Activated CD4-positive, alpha-beta T cell treated with anti-CD3 and anti-CD28 coated beads for 1 hour (primary cell): ENCODE measurements at places on chromosomes 5 and 9.

- DNase-seq, result peak; percentile 61
These were observed 8.7 kb downstream of the CCL21 start for GRCh38 chr9:34701023-34701768.

DNA sequence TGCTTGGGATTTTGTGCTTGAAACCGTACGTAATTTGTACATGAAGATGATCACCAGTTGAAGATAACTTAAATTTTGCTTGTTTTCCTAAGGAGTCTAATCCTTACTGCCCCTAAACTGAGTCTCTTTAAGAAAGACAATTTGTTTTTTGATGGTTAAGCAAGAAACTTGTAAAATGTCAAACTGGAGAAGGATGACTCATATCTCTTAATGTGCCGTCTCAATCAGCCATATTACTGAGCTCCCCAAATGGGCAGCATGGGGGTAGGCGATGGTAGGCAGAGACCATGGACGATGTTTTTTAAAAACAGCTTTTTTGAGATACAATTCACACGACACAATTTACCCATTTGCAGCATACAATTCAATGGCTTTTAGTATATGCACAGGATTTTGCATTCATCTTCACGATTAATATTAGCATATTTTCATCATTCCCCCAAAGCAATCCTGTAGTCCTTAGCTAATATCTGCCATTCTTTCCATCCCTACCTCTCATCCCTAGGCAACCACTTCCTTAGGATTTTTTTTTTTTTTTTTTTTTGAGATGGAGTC, 14.3 kb downstream of the ARHGAP26 start:
- no peak for DNase-seq

DNA sequence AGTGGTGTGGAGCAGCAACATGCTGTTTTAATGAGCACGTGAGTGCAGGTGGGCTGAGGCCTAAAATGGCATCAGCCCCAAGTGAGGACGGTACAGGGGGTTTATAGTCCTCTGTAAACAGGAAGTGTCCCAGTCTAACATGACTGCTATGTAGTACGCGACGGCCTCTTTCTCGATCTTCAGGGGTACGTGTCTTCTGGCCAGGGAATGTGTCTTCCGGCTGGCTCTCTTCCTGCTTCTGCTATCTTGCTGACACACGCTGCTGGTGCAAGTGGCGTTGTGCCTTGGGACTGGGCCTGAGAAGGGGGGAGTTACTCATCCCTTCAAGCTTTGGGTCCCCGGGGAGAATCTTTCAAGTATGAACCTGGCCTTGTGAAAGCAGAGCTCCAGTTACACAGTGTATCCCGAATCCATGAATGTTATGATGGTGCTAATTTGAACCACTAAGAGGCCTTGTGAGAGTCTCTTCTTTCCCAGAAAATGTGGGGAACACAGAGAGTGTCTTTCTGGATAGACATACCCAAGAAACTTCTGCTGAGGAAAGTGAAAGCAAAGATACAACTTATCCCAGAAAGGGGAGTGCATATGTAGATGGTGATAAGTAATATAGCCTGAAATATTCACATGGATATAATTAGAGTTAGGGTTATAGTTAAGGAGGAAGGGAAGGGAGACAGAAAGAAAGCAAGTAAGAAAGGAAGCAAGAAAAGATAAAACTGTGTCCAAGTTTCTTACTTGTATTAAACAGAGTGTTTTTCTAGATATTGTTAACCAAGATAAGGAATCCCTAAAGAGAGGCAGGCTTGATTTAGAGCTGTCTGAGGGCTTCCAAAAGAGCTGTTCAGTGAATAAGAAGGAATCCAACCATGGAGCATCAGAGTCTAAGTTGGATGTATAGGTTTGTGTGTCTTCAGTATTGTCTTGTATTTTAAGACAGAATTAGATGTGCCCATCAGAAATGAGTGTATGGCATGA, 35.5 kb upstream of the ANXA2R start:
- no peak for DNase-seq

DNA sequence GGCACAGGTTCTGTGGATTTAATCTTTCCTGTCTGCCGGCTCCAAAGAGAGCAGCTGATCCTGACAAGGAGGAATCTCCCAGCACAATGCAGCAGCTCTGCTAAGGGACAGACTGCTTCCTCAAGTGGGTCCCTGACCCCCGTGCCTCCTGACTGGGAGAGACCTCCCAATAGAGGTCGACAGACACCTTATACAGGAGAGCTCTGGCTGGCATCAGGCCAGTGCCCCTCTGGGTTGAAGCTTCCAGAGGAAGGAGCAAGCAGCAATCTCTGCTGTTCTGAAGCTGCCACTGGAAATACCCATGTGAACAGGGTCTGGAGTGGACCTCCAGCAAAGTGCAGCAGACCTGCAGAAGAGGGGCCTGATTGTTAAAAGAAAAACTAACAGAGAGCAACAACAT, 630.2 kb upstream of the FTMT start:
- DNase-seq, result no peak

DNA sequence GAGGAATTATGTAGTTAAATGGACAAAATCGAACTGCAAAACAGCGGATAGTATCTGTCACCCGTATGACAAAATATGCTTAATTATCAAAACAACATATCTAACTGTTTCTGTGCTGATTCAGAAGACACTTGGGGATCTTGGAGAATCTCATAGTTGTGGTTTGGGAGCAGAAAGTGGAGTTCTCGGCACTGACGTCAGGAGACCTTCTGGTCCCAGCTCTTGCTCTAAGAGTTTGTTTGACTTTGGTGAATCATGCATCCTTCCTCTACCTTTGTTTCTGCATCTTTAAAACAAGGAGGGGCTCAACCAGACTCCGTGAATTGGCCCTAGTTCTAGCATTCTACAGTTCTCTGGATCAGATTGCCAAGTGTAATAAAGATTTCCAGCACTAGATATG, 37.0 kb upstream of the TAF1L start:
- no peak for DNase-seq

- no peak for DNase-seq
These were observed 100.7 kb downstream of the DRD1 start for GRCh38 chr5:175343308-175343707.

GRCh38 chr5:74767579-74767913, 497 bp downstream of the NSA2 start:
- no peak for DNase-seq

DNA sequence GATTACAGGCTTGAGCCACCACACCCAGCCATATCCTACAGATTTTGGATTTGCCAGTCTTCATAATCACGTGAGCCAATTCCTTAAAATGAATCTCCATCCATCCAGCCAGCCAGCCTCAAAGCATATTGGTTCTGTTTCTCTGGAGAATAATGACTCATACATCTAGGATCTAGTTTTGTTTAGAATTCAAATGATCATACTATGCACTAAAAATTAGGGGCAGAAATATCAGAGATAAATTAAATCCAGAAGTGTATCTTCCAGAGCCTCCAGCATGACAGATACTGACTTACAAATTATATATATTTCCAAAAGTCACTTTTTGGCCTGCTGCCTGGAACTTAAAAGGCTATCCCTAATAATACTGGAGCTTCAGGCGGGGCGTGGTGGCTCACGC, 119.1 kb upstream of the NR5A1 start:
- DNase-seq, result no peak

- DNase-seq, result no peak
These were observed 47.1 kb upstream of the POU4F3 start for GRCh38 chr5:146291421-146292074.

DNA sequence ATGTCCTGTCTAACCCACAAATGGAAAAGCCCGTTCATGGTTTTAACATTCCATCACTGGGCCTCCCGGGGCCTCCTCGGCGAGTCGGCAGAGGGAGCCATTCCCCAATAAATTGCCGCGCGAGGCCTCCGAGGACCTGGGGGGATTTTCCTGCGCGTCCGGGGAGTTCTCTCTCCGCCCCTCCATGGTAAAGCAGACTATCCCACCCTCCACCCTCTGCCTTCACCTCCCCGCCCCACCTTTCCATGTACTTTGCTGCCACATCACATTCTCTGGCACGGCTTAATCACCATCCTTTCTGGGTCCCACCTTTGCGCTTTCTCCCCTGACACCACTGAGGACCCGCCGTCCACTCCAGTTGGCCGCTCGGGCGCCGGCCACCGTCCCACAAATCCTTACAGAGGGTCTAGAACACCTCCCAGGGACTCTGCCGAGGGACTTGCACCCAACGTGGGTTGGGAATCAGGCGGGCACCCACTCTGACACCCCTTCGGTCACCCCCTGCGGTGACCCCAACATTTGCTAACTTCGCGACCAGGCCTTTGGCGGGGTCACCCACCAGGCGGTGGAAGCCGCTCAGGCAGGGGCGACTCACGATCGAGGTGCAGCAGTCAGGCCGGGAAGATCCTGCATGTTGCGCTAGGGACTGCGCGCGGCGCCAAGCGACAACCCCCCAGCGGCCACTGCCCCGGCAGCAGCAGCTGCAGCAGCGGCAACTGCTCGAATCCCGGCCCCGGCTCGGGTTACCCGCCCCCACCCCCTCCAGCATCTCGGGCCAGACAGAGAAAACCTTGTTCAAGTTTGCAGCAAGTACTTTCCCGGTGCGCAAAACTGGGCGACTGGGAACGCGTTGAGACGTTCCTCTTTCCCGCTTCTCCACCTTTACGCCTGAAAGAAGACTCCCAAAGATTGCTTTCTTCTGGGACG, at the start of gene MEGF10:
Gene MEGF10, plus strand, starts transcription at position 778 of the 927 bp plus-strand sequence. CDS start 40,513 bp downstream, outside the sequence.
- DNase-seq, result no peak

- no peak for DNase-seq
These were observed 26.0 kb upstream of the ANXA1 start for GRCh38 chr9:73125651-73126050.

DNA sequence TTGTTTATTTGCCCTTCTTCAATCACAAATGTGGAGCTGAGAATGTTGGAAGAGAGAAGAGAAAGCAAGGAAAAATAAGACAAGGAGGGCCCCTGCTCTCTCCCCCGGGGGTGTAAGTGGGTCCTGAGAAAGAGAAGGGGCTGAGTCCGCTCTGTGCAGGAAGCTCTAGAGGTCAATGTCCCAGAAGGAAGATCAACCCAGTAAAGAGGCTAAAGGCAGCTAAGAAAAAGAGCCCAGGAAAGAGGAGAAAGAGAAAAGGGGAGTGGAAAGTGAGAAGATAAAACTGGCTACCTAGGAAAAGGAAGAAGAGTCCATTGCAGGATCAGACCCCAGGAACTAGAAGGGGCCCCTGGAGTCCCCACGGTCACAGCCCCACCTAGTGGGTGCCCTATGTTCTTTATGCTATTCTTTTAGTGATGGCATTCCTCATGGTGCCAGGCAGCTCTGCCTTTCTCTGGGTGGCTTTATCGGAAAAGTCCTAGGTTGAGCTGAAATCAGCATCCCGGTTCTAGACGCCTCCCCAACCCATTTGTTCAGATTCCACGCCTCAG, 583.4 kb downstream of the ACTL7B start:
- DNase-seq, result no peak

GRCh38 chr9:115671963-115672305, 481.7 kb upstream of the PAPPA start:
- no peak for DNase-seq

DNA sequence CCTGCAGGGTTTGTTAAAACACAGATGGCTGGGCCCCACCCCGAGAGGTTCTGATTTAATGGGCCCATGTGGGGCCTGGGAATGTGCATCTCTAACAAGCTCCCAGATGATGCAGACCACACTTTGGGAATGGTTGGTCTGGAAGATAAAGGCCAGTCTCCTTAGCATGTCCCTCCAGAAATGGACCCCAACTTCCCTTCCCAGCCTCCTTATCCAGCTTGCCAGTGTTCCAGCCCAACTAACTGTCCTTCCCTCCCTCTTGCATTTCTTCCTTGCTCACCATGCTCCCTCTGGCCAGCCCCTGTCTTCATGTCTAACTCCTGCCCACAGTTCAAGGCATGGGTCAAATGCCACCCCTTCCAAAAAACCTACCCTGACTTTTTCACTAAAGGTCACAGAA, 196.1 kb upstream of the TBC1D2 start:
- no peak for DNase-seq

GRCh38 chr5:179967489-179967888, 59.8 kb upstream of the TBC1D9B start:
- DNase-seq, result no peak

- no peak for DNase-seq
These were observed 20.9 kb downstream of the TRAF2 start for GRCh38 chr9:136907011-136907914.

DNA sequence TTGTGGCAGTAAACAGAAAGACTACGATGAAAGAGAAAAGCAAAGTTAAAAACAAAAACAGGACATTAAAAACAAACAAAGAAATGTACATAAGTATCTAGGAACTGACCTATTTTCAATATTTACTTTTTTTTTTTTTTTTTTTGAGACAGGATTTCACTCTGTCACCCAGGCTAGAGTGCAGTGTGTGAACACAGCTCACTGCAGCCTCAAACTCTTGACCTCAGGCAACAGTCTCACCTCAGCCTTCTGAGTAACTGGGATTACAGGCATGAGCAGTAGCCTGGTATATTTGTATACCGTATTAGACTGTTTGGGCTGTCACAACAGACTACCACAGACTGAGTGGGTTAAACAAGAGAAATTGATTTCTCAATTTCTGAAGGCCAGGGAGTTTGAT, 1189.1 kb downstream of the CDH9 start:
- no peak for DNase-seq

DNA sequence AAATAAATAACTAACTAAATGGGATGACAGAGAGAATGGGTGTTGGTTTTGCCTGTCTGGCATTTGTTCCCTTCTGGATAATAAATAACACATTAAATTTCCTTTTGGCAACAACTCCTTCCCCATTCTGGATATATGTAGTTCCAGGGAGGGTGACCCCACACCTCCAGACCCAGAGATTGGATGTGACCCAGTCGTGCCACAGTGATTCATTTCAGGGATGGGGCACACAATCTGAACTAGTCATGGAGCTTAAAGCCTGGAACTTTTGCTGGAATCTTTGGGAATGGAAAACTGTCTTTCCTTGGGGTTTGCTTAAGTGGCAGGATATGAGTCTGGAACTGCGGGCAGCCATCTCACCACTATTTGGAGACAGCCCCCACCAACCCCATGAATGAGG, 11.3 kb downstream of the KLF9 start:
- DNase-seq, result no peak

- DNase-seq, result no peak
These were observed 104.9 kb upstream of the SLCO6A1 start for GRCh38 chr5:102603670-102604069.

DNA sequence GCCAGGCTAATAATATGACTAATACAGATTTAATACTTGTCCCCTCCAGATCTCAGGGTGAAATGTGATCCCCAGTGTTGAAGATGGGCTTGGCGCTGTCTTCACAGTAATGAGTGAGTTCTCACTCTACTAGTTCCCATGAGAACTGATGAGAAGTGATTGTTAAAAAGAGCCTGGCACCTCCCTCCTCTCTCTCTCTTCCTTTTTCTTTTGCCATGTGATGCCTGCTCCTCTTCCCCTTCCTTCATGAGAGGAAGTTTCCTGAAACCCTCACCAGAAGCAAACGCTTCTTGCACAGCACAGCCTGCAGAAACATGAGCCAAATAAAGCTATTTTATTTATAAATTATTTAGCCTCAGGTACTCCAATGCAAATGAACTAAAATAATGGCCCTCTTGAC, 55.2 kb downstream of the GLDC start:
- DNase-seq, result no peak

- DNase-seq, result no peak
These were observed 409.8 kb downstream of the NTRK2 start for GRCh38 chr9:85079349-85079748.

GRCh38 chr9:73093740-73094379, 57.8 kb upstream of the ANXA1 start:
- no peak for DNase-seq
